ENCODE measurements at places on chromosomes 2 and 18.

DNA sequence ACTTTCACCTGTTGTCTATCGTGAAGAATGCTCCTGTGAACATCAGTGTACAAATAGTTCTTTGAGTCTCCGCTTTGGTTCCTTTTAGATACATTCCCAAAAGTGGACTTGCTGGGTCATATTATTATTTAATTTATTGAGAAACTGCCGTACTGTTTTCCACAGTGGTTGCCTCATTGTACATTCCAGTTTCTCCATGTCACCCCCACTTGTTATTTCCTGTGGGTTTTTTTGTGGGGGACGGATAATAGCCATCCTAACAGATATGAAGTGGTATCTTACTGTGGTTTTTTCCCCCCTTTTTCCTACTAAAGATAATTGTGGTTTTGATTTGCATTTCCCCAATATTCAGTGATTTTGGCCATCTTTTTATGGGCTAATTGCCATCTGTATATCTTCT lies 53.8 kb downstream of the SMCHD1 start:
- DNase-seq = no peak

- no peak for DNase-seq
Measured at GRCh38 chr2:136133586-136133985, 15.6 kb upstream of the CXCR4 start.

GRCh38 chr2:121486191-121486790 lies 44.4 kb upstream of the RNU4ATAC start:
- DNase-seq = no peak

GRCh38 chr2:2328848-2329247 lies 2.2 kb downstream of the MYT1L start:
- peak; percentile 7 for DNase-seq

DNA sequence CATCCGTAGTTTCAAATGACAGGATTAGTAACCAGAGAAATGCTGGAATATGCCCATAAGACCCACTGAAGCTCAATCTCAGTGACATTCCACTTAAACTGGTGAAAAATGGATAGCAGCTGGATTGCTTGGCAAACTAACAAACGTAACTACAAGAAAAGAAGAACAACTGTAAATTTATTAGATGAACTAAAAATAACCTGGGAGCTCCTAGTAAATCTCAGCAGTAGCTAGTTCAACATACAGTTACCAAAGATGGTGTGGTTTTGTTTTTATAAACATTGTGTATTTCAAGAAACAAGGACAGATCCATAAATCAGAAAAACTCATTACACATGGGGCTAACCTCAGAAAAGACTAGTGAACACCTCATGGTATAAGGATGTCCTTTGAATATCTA lies 531.9 kb downstream of the XIRP2 start:
- DNase-seq = no peak

GRCh38 chr2:135786823-135787222 lies 45.2 kb downstream of the UBXN4 start:
- no peak for DNase-seq

DNA sequence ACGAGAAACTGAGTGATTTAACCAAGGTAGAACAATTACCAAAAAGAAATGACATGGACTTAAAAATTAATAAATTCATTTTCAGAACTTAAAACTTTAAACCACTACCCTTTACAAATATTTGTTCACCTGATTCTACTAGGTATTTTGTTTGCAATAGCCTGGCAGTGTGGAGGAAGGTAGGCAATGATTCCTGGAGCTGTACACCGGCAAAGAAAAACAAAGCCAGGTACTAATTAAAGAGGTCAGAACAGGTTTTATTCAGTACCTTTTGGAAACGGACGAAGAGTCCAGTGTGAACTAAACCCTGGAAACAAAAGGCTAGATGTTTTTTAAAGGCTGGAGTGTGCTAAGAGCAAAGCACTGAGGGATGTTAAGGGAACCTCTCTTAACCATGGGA lies 561.3 kb upstream of the FSHR start:
- DNase-seq = no peak

All from HepG2 (cell line).